ENCODE measurements at places on chromosomes 11 and 22.

GRCh38 chr11:40354121-40354520 is 1105.3 kb downstream of the LRRC4C start:
- no peak for DNase-seq

- no peak for DNase-seq
These were observed 694.6 kb downstream of the TBC1D22A start for GRCh38 chr22:47457021-47457420.

- DNase-seq = no peak
These were observed 39.7 kb upstream of the CALCA start for GRCh38 chr11:15011776-15012345.

DNA sequence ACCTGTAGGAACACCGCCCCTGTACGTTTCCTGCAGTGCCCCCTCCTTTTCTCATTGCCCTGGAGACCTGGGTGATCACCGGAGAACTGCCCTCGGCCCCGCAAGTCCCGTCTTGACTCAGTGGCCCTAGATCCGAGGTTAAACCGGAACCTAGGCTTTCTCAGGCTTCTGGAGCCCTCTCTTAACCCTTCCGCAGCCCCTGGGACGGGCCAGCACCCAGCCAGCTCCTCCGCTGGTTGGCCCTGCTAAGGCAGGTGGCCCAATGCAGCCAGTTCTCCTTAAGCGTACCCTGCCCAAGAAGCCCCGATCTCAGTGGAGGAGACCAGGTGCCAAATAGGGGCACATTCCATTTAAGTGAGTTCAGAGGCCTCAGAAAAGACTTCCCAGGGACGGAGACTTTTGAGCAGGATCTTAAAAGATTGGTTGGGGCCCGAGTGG is 776 bp downstream of the NLRX1 start:
- no peak for DNase-seq

DNA sequence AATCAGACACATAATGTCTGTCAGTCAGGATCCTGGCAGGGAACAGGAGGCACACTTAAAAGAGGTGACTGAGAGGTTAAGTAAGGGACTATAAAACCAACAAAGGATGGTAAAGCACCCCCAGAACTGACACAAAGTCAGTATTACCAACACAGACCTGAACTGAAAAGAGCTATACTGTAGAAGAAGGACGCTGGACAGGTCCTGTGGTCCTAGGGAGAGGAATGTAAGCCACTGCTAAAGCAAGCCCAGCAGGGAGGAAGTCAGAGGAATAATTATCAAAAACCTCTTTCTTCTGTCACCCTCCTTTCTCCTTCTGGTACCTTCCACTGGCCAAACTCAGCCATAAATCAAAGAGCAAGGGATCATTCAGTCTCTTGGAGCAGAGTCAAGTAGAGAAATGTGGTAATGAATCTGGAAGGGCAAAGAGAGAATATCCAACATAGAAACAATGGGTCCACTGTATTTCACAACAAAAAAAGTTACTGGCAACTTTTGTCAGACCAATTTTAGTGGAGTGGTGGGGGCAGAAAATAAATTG is 33.4 kb upstream of the ANGPTL5 start:
- no peak for DNase-seq

DNA sequence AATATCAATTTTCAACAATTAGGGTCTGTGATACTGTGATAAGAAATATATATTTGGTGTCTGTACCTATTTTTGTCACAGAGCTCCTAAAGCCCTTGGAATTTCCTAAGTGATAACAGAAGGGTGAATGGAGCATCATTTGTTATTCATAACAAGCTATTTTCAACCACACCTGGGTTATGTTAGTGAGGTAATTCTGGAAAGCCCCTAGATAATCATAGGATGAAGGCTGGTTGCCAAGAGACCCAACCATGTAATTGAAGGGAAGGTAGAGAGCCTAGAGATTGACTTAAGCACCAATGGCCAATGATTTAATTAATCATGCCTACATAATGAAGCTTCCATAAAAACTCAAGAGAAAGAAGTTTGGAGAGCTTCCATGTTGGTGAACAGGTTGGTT is 109.4 kb downstream of the KIF18A start:
- no peak for DNase-seq

DNA sequence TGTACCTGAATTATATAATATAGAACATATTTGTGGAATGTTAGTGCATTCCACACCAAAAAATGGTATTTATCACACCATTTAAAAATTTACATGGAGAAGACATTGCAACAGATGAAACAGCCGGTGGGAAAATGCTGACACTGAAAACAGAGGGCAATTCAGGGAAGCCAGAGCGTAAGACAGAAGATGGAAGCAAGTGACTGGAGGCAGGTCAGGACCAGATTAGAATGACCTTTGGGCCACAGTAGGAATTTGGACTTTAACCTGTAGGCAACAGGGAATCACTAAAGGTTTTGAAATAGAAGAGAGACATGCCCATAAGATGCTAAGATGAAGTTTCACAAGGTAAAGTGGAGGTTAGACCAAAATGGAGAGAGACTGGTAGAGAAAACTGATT is 60.5 kb downstream of the METTL15 start:
- DNase-seq = no peak

- DNase-seq = no peak
These were observed 258.4 kb downstream of the DYNC2H1 start for GRCh38 chr11:103367650-103368049.

DNA sequence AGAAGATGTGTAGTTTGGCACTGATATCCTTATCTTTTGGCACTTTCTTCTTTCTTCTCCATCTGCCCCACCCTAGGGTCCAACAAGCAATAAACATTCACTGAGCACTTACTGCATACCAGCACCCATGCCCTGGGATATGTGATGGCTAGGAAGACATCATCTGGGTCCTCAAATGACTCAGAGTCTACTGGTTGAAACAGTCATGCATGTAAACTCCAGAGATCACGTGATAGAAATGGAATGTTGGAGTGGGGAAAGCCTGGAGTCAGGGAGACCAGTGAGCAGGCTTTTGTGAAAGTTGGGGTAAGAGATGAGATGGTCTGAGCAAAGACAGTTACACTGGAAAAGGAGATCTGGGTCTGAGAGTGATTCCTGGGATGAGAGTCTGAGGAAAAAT is 724.9 kb upstream of the TENM4 start:
- DNase-seq = no peak

DNA sequence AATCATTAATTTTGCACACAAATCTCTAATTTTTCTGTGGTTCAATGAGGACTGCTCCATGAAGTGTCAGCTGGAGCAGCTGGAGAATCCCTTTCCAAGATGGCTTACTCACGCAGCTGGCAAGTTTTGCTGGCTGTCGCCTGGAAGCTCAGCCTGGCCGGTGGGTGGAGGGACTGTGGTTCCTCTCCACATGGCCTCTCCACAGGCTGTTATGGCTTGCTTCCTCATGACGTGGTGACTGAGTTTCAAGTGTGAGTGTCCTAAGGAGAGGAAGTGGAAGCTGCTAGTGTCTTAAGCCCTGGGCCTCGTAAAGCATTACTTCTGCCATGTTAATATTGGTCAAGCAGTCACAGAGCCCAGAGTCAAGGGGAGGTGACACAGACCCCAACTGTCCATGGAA is 14.0 kb upstream of the NRIP3 start:
- DNase-seq = no peak

- no peak for DNase-seq
These were observed 328.6 kb downstream of the TMEM135 start for GRCh38 chr11:87366346-87366745.

DNA sequence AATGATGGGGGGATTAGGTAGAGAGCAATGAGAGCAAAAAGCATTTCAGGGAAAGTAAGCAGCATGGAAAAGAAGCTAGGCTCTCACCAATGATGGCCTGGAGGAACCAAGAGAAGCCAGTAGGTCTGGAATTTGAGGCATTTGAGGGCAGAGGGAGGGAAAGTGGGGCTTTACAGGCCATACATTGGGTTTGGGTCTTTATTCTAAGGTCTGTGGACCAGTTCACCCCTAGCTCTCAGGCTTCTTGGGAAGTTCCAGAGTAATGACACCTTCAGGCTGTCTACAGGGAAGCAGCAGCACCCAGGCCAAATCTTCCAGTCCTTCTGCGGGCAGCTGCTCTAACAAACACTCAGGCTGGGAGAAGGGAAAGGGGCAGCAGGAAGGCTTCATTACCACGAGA is 29.4 kb downstream of the ARFGAP2 start:
- no peak for DNase-seq

DNA sequence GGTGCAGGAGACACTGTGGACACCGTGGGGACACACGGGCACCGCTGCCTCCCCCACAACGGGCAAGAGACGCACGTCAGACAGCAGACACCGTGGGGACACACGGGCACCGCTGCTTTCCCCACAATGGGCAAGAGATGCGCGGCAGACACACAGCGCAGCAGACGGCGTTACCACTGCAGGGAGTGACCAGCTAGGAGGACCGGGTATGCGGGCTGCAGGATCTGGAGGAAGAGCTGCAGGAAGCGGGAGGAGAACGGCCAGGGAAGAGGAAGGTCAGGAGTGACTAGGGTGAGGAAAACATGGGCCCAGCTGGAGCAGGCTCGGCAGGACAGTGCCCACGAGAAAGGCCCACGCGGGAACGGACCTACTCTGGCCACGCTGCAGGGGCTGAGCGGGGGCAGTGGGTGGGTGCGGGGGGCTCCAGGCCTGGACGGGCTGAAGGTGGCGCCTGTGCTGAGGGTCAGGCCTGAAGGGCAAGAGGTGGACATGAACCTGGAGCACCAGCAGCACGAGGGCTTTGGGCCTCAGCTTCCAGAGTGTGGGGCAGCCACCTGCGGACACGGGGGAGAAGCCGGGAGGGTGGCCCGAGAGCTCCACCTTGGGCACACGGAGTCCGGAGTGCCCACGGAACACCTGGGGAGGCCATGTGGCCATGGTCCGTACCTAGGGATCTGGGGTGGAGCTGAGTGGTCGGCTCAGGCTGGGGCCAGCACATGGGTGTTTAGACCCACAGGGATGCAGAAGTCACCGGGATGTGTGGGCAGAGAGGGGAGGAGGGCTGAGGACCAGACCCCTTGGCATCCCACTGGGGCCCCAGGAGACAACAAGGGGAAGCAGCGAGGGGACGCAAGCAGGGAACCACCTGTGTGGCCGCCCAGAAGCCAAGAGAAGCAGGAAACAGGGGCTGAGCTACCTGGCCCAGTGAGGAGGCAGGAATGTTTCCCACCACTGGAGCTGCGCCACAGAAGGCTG is 16.5 kb downstream of the TOLLIP start:
- no peak for DNase-seq

DNA sequence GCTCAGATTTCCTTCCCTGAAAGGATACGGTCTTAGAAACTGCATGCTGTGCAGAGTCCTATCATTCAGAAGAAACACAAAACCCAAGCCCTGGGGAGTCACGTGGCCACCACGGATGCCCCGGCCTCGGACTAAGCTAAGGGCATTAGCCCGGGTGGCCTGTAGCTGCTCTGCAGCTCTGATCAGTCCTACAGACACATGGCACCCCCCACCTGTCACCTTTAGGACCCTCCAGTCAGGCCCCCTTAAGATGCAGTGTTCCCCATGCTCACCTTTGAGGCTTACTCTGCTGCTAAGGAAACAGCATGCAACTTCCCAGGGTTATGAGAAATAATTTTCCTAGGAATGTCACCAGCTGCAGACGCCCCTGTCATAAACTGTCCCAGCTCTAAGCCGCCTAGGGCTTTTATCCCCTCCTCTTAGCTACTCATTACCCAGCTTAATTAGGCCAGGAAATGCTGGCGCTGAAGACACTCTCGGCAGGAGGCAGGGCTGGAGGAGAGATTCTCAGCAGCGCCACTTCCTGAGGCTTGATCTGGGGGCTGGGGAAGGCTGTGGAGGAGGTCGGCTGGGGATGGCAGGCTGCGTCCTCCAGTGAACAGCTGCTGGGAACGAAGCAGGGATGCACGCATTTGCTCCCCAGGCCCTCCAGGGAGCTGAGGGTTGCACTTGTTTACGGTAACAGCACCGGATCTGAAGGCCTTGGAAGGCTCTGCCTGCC is 47.2 kb upstream of the ADA2 start:
- peak; percentile 93 for DNase-seq

DNA sequence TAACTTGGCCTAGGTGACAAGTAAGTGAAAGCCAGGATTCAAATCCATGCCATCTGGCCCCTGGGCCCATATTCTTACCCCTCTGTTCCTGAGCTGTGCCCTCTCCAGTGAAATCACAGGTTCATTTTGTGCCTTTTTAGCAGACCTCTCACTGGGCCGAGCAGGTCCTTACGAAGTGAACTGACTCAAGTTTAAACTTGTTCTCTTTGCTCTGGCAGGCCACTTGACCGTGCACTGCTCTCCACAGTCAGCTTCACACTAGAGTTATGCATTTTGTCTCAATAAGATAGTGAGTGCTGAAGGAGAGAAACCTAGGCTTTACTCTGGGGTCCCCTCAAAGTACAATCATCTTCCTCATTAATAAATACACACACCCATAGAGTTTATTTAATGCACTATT is 40.7 kb downstream of the ARFGAP3 start:
- DNase-seq = no peak

GRCh38 chr11:121265586-121265985 is 27.0 kb upstream of the SC5D start:
- DNase-seq = no peak

DNA sequence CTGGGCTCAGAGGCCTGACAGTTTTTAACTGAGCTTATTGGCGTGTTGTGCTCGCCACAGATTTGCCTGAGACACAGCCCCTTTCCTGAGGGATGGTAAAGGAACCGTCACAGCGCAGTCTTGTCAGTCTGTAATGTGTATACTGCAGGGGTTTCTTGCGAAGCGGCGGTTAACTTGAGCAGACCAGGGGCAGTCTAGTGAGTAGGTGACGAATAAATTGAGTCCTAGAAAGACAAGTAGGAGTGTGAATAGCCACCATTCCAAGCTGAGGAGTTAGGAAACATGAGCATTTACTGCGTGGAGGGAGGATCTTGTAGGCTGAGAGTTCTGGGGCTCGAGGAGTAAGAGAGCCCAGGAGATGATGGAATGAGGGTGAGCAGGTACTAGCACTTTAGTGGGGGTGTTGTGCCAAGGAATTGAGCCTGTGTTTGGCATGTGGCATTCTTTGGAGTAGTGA is 1.4 kb downstream of the MED15 start:
- no peak for DNase-seq

GRCh38 chr22:44597616-44598015 is 99.6 kb upstream of the RTL6 start:
- peak; percentile 99 for DNase-seq

GRCh38 chr11:61509043-61510029 is 787 bp downstream of the LRRC10B start:
- peak; percentile 93 for DNase-seq

- DNase-seq = no peak
These were observed 963.1 kb upstream of the FAT3 start for GRCh38 chr11:91261513-91261912.

DNA sequence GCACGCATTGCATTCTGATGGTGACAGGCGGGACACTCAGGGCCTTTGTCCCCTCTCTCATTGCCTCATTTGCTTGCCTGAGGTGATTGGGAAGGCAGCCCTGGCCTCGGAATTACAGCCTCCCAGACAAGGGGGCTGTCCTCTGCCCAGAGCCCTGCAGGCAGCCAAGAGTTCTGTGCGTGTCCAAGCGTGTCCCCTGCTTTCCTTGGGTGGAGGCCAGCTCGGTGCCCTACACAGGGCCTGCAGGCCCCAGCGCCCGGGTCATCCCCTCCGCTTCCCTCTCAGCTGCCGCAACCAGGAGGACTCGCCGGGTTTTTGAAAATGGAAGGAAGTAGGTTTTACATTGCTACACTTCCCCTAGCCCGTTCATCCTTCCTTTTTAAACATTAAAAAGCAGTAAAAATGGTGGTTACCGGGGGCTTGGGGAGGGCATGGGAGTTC is 1.9 kb downstream of the GRAMD4 start:
- DNase-seq = no peak

Data from NCI-H2171 (cell line).